ENCODE measurements at places on chromosomes 13 and 19.

GRCh38 chr19:16771618-16772017 is 52.0 kb downstream of the NWD1 start:
- peak; percentile 84 for DNase-seq

GRCh38 chr13:113528101-113528812 is 37.7 kb upstream of the DCUN1D2 start:
- DNase-seq: peak; percentile 55

- peak; percentile 98 for DNase-seq
Observed at GRCh38 chr19:57240311-57241090, at the start of gene ZNF805. Gene ZNF805, plus strand, starts transcription at chr19:57240632. Its CDS starts 260 bp downstream, at chr19:57240892.

GRCh38 chr19:35731353-35731752 is 10.9 kb downstream of the IGFLR1 start:
- no peak for DNase-seq

DNA sequence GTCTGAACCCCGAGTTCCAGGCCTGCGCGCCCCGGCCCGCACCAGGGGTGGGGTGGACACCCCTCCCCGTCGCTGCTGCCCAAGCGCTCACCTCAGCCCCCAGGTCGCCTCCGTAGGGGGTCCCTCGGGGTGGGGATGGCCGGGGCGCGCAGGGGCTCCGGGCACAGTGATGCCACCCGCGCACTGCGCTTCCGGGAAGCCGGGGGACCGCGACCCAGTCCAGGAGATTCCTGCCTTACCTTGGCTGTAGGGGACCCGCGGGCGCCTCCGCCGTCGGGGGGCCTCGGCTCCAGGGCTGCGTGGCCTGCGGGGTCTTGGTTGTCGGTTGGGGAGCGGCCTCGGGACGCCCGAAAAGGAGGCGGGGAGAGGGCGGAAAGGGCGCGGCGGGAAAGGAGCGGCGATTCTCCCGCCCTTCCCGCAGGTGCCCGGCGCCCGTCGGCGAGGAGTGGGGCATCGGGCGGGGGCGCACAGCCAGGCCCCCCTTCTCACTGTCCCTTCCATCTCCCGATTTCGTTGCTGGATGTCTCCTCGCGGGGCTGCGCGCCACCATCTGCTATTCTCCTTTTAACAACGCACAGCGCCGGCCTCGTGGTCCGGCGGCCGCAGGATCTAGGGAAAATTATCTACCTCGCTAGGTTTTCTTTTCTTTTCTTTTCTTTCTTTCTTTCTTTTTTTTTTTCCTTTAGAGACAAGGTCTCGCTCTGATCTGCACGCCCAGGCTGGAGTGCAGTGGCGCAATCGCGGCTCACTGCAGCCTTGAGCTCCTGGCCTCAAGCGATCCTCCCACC is at the start of gene KEAP1:
KEAP1 (minus strand) TSS at position 355 of the 788 bp plus-strand sequence. CDS start 3,323 bp downstream, outside the sequence.
- peak; percentile 66 for DNase-seq

DNA sequence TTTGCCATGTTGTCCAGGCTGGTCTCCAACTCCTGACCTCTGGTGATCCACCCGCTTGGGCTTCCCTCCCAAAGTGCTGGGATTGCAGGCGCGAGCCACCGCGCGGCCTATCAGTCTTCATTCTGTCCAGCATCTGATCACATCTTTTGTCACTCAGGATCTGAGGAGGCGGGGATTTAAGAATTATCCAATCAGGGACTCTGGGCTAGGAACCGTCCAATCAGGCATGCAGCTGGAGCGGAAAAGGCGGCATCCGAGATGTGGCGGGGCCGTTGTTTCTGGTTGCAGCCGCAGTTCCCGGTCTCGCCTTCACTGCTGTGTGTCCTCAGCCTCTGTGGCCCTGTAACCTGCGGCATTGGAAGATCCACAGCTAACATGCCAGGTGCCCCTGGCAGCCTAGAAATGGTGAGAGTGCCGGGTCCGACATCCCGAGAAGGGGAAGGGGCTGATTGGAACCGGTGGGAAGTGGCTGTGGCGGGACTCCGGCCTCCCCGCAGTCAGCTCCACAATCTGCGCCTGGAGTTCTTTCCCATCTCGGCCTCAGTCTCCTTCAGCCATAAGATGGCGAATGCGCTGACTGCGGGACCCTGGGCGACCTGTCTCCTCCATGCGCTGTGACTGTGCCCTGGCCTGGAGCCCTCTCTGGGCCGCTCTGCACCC is at the start of gene ZNF729:
ZNF729 (plus strand) TSS at position 291 of the 660 bp plus-strand sequence; CDS start at position 376, 85 bp downstream.
- DNase-seq: no peak

- no peak for DNase-seq
Observed at GRCh38 chr13:113897161-113897560, 33.3 kb upstream of the GAS6 start.

- no peak for DNase-seq
Observed at GRCh38 chr13:95023405-95023804, 277.8 kb downstream of the ABCC4 start.

- DNase-seq: no peak
Observed at GRCh38 chr13:29857085-29857484, 6.7 kb upstream of the UBL3 start.

DNA sequence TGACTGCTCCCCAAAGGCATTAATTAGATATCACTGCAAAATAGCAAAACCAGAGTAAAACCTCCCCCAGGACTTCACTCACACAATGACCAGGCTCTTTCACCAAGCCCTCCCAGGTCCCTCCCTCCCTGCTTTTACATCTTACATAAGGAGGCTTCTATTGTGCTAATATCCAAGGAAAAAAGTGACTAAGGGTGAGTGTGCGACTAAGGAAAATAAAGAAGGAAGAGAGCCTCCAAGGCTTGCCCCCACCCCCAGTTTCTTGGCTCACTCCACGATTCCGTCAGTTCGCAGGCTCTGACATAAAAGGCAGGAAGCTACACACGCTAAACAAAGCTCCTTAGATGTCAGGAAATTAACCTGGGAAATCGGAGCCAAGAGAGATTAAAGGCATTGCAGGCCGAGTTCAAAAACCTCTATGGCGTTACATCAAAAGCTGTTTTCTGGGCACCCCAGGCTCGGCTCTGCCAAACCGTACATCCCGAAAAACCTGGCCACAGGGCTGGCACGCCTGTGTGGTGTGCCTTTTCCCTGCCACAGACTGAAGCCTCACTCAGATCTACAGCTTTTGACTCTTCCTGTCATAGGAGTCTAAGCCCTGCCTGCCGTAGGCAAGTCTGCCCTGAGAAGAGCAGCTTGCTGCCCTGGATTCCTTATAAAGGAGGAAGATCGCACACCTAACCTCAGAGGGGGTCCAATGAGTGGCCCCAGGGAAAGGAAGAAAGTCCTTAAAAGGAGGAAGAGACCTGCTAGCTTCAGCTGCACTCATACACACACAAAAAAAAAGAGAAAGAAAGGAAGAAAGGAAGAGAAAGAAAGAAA is 67.0 kb upstream of the SERP2 start:
- DNase-seq: peak; percentile 86

- DNase-seq: no peak
Observed at GRCh38 chr13:106906426-106906996, 338.6 kb upstream of the ARGLU1 start.

GRCh38 chr13:85650613-85651012 is 148.6 kb downstream of the SLITRK6 start:
- DNase-seq: no peak

DNA sequence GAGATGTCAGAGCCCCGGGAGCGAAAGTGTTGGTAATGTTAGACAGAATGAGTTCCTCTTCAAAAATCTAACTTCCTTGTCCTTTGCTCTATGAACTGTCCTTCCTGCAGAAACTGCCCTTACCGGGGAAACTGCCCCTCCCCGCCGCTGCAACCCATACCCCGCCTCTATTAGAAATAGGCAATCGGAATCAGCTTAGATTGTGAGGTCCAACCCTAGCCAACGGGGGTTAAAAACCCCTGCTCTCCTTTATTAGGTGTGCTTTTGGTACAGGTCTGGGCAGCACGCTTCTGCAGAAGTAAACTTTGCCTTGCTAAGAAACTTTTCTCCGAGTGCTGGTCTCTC is 11.5 kb upstream of the CAPNS1 start:
- no peak for DNase-seq

GRCh38 chr19:47267350-47267759 is 7.3 kb upstream of the INAFM1 start:
- DNase-seq: no peak

GRCh38 chr19:17677002-17677401 is 11.2 kb downstream of the UNC13A start:
- DNase-seq: no peak

GRCh38 chr13:30623392-30623791 is 5.7 kb downstream of the USPL1 start:
- no peak for DNase-seq

DNA sequence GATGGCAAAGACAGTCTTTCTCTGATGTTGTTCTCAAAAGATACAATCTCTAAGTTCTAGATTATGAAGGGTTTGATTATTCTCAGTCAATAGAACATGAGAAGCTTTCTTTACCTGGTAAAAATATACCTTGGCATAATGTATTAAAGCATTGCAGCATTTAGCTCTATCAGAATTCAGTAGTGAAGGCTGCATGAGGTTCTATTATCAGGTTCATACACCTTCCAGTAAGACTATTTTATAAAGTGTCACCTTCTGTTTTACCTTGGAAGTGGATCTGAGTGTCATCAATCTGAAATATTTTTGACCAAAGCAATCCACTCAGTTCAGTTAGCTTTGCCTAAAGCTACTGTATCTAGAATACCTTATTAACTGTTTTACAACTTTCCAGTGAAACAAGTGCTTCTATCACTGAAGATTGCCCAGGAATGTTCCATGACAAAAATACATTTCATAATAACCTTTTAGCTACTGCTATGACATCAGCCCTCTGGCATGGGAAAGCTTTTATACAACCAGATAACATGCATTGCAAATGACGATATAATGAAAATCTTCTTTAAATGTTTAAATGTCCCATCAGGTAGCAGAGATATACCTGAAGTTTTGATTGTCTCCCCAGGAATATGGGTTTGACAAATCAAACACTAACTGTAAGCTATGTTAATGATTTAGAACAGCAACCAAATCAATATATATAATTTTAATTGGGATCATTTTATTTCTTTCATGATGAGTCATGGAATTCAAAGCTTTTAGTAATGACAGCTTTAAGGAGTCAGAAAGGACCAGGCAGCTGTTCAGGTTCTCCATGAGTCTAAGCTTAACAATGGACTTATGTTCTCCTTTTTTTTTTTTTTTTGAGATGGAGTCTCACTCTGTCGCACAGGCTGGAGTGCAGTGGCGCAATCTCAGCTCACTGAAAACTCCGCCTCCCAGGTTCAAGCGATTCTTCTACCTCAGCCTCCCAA is 72.2 kb downstream of the UFM1 start:
- no peak for DNase-seq

DNA sequence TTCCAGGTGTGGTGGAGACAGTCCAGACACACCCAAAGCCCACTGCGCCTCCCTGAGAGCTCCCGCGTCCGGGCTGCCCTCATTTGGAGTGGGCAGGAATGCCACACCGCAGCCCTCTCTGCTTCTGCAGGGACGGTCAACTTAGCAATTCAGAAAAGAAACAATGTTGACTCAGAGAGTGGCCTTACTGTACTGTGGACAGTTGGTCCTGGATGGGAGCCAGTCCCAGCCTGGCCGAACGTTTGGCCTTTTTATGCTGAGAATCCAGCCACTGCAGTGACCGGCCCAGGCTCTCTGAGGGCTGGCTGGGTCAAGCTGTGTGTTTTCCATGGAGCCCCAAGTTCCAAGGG is 7.2 kb downstream of the GAS6 start:
- DNase-seq: peak; percentile 80

GRCh38 chr19:16403151-16403977 is 68.4 kb downstream of the EPS15L1 start:
- DNase-seq: no peak

- no peak for DNase-seq
Observed at GRCh38 chr19:17762505-17763229, 11.4 kb downstream of the FCHO1 start.

DNA sequence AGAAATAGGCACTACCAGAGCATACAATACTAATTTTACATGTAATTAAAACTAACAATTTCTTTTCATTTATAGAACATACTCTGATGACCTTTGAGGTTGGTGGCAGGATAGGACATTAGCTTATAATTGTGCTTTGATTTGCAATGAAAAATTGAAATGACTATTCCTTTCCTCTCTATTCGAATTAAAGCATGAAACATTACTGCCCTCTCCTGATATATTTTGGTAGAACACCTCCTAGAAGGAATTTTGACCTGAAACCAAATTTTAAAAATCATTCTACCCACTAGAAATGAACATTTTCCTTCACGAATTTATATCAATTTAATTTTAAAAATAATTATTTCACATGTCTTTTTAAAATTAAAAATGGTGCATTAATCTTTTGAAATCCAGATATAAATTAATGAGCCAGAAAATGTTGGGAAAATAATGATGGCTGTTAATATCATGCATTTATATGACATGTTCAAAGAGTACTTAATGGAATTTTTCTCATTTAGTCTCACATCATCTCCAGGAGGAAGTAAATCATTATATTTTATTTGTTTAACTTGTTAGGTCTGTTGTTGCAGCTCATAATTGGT is 556.3 kb upstream of the ARGLU1 start:
- no peak for DNase-seq

DNA sequence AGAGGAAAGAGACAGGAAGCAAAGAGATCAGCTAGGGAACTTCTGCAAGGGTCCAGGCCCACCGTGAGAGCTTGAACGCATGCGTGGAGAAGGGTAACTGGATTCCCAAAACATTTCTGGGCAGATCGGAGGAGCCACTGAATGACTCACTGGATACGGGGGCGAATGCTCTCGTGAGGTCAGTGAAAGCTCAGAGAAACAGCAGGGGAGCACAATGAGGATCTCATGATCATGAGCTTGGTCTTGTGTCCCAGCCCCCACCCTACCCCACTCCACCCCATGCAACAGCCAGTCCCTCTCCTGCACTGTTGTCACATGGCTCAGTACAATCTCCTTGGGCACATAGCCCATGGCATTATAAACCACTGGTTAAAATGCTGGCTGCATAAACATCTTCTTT is 40.6 kb downstream of the DCLK1 start:
- peak; percentile 50 for DNase-seq

- DNase-seq: peak; percentile 76
Observed at GRCh38 chr19:34994643-34995541, 5.2 kb upstream of the GRAMD1A start.

- DNase-seq: no peak
Observed at GRCh38 chr19:57267291-57267690, 13.0 kb upstream of the ZNF460 start.

DNA sequence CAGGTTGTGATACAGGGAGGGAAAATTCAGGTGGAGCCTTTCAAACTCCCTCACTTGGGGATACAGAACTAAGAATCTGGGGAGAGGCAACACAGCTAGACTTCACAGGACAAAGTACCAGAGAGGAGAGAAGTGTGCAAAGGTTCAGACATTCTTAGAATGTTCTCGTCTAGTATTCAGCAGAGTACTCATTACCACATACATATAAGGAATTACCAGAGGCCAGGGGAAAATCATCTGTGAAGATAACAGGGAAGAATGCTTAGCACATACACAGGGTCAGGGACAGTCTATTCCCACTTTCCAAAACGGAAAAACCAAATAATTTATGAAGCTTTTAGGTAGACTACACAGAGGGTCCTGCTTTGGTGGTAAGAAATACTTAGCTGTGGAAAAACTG is 58.1 kb downstream of the TRPC4 start:
- DNase-seq: no peak

DNA sequence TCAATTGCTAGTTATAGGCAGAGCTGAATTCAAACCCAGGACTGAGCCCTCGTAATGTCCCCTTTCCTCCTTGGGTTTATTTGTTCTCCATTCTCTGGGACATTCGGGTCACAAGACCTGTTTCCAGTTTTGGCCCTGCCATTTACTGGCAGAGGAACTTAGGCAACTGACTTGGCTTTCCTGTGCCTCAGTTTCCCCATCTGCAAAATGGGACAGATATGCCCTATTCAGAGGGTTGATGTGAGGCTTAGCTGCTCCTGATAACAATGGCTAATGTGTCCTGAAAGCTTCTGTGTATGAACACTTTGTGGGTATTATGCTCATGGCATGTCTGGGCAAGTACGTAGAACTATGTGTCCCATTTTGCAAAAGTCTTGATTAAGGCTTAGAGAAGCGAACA is 996 bp downstream of the ZNF524 start:
- no peak for DNase-seq

Measured in aorta (tissue), 5 donors.